ENCODE measurements at places on chromosomes 3 and 15. TPM values are rescaled to one million over a fixed set of nuclear protein-coding genes. Genes with fewer than 3 reads are reported as not detected.
A peak's percentile ranks its signal among the peaks of the same experiment; 100 is the strongest.

ACKR4 gene
- total RNA-seq = not detected

GP5 gene
- total RNA-seq = not detected

CCR4 gene
- total RNA-seq = 0.06 TPM

GREM1 gene
- total RNA-seq = 0.11 TPM

DZIP3 gene
- 17.1 TPM for total RNA-seq

CCDC54 gene
- not detected for total RNA-seq

SMAD3 gene
- total RNA-seq = 8.6 TPM

TRIP4 gene
- 7.1 TPM for total RNA-seq

CCR3 gene
- total RNA-seq = not detected

DNA sequence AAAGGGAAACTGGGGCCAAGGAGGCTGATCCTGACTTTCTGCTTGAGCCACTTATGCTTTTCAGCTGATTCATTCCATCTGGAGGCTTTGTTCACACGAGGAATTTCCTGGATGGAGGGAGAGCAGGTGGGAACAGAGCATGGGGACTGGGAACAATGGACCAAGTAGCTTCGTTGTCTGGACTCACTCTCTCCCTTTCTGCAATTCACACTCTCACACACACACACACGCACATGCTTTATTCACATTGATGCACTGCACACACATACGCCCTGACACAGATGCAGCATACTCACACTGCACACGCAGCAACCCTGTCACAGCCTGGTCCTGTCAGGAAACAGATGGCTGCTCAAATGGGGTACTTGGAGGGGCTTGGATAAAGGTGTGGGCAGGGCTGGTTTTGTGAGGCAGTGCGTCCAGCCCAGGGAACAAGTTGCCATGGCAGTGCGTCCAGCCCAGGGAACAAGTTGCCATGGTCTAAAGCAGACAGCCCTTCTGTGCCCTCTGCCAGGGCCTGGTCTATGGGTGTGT lies 19.8 kb upstream of the CHCHD6 start:
- peaks cover 5% of the 10 kb centered on the region for H3K27me3 ChIP-seq
- no peak for DNase-seq
- no peak overlapping the region for H3K4me3 ChIP-seq
- peaks cover 9% of the 10 kb centered on the region for H3K4me1 ChIP-seq
- no peaks in the 10 kb centered on the region for H3K36me3 ChIP-seq

GRCh38 chr3:47485812-47486211 lies 10.1 kb upstream of the SCAP start:
- H3K27ac ChIP-seq = no peak overlapping the region
- 0 out of 3 replicates have a peak, but pooled peaks cover 2% of the 10 kb centered on the region for H3K36me3 ChIP-seq
- no peak overlapping the region for H3K4me3 ChIP-seq
- no peaks in the 10 kb centered on the region for H3K4me1 ChIP-seq
- no peaks in the 10 kb centered on the region for H3K27me3 ChIP-seq

DNA sequence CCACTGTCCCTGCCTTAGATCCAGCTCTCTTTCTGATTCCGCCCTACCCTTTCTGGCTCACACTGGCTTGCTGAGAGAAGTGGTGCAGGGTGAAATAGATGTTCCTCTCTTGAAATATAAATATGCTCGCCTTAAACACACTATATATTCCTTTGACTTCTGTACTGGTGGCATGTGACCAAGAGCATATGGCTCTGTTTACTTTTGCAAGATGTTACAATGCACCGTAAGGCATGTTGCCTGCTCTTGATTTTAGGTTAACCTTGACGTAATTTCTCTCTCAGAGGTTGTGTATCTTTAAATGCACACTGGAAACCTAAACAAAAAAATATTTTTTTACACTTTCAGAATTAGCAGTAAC lies 749 bp downstream of the RSRC1 start:
- H3K27ac ChIP-seq = peak overlapping the region; percentile 95
- no peaks in the 10 kb centered on the region for H3K36me3 ChIP-seq
- peak overlapping the region; percentile 97 for H3K4me3 ChIP-seq
- peaks cover 31% of the 10 kb centered on the region for H3K27me3 ChIP-seq
- H3K4me1 ChIP-seq = peaks cover 47% of the 10 kb centered on the region
- DNase-seq = no peak

GRCh38 chr3:156605686-156606605 lies 51.0 kb upstream of the SSR3 start:
- H3K27ac ChIP-seq = no peak overlapping the region
- no peaks in the 10 kb centered on the region for H3K27me3 ChIP-seq
- H3K36me3 ChIP-seq = no peaks in the 10 kb centered on the region
- H3K4me3 ChIP-seq = peak overlapping the region; percentile 45
- peaks cover 20% of the 10 kb centered on the region for H3K4me1 ChIP-seq

DNA sequence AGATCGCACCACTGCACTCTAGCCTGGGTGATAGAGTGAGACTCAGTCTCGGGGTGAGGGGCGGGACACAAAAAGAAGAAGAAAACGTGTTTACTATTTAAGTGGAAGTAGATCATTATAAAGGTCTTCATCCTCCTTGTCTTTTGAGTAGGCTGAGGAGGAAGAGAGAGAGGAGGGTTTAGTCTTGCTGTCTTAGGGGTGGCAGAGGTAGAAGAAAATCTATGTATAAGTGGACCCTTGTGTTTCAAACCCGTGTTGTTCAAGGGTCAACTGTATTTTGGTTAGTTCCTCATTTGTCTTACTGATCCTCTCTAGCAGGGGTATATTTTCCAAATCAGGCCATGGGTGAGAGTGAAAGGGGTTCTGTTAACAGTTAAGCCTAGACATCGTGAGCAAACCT lies 40.1 kb downstream of the TRIM71 start:
- DNase-seq = no peak
- H3K4me3 ChIP-seq = no peak overlapping the region
- peaks cover 100% of the 10 kb centered on the region for H3K4me1 ChIP-seq
- H3K27ac ChIP-seq = peak overlapping the region; percentile 76
- no peaks in the 10 kb centered on the region for H3K27me3 ChIP-seq

DNA sequence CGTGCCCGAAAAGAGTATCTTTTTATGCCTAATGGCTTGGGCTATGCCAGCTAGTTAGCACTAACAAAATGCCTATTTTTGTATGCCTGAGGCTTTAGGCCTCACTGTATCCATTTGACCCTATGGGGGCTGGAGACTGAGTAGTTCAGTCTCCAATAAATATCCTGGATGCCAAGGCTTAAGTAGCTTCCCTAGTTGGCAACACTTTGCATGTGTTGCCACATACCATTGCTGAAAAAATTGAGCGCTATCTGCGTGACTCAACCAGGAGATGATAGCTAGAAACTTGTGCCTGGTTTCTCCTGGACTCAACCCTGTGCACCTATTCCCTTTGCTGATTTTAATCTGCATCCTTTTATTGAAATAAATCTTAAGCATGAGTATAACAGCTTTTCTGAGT lies 58.4 kb upstream of the ATP2C1 start:
- no peaks in the 10 kb centered on the region for H3K27me3 ChIP-seq
- H3K27ac ChIP-seq = no peak overlapping the region
- no peaks in the 10 kb centered on the region for H3K4me1 ChIP-seq
- DNase-seq = no peak

DNA sequence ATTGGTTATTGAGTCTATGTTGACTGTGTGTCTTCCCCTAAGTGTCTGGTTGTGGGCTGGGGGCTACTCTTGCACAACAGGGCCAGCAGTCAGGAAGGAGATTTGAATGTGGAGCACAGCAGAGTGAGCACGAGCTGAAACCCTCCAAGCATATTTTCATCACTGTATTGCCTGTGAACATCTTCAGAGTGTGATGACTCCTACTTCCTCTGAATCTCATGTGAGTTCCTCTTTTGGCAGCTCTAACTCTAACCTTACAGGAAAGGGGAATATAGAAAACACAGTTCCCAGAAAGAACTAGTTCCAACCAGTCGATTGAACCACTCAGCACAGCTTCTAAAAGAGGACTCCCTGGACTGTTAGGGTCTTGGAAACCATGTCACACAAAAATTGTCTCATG lies 211.6 kb downstream of the RAP2B start:
- DNase-seq = no peak
- no peak overlapping the region for H3K4me3 ChIP-seq
- no peaks in the 10 kb centered on the region for H3K27me3 ChIP-seq
- H3K4me1 ChIP-seq = no peaks in the 10 kb centered on the region

GRCh38 chr3:191197761-191198306 lies 1.2 kb upstream of the OSTN start:
- no peak for DNase-seq
- no peaks in the 10 kb centered on the region for H3K36me3 ChIP-seq
- H3K27me3 ChIP-seq = no peaks in the 10 kb centered on the region
- no peaks in the 10 kb centered on the region for H3K4me1 ChIP-seq

DNA sequence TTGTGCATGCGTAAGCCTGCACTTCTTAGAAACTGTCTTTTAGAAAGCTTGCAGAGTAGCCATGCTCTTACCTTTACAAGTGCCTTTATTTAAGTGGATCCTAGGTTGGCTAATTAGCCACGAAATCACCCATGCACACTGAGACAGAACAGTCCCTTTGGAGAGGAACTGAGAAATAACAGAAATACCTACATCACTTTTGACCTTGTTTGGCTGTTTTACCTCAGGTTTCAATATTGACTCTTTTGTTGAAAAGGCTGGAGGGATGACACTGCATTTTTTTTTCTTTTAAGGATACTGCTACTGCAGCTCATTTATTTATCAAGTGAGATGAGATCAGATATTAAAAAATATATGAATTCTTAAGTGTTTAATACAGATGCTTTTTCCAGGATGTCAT lies 155.6 kb upstream of the GOLIM4 start:
- peaks cover 18% of the 10 kb centered on the region for H3K4me1 ChIP-seq
- H3K27ac ChIP-seq = no peak overlapping the region
- no peak overlapping the region for H3K4me3 ChIP-seq
- DNase-seq = peak; percentile 5
- peaks cover 24% of the 10 kb centered on the region for H3K27me3 ChIP-seq

DNA sequence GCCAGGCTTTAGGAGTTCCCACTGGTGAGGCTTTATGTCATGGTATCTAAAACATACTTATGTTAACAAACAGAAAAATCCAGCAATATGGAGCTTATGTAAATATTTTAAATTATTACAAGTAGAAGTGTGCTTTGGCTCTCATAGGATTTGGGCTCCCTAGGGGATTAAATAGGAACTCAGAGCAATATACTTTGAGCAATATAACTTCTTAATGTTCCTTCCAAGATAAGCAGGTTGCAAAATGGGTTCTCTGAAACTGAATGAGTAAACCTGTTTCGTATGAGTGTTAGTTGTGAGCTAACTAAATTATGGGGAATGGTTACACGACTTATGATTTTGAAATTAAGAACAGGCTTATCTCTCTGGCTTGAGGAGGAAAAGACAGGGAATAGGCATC lies 366.1 kb upstream of the ZNF385D start:
- no peak overlapping the region for H3K27ac ChIP-seq
- no peak overlapping the region for H3K4me3 ChIP-seq
- H3K27me3 ChIP-seq = no peaks in the 10 kb centered on the region
- peaks cover 23% of the 10 kb centered on the region for H3K4me1 ChIP-seq
- H3K36me3 ChIP-seq = no peaks in the 10 kb centered on the region

DNA sequence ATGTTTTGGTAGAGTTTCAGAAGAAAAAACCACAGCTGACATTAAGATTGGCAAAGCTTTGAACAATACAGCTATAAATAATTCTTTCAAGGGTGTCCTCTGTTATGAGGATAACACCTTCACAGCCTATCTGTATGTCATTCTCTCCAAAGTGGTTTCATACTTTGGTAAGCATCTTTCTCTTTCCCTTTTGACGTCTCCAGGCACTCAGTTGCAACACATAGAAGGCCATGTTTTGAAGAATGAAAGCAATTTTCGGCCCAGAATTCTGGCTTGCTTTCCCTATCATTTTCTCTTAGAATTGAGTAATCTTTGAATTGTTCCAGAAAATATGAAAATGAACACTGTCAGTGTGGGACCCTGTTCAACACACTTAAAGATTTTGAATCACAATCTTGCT lies 200.0 kb upstream of the CBLB start:
- no peaks in the 10 kb centered on the region for H3K4me1 ChIP-seq
- no peak overlapping the region for H3K4me3 ChIP-seq

GRCh38 chr3:72462595-72463011 lies 385.6 kb downstream of the SHQ1 start:
- peaks cover 4% of the 10 kb centered on the region for H3K27me3 ChIP-seq
- no peaks in the 10 kb centered on the region for H3K36me3 ChIP-seq
- peaks cover 31% of the 10 kb centered on the region for H3K4me1 ChIP-seq
- DNase-seq = peak; percentile 77
- H3K27ac ChIP-seq = no peak overlapping the region
- no peak overlapping the region for H3K4me3 ChIP-seq

DNA sequence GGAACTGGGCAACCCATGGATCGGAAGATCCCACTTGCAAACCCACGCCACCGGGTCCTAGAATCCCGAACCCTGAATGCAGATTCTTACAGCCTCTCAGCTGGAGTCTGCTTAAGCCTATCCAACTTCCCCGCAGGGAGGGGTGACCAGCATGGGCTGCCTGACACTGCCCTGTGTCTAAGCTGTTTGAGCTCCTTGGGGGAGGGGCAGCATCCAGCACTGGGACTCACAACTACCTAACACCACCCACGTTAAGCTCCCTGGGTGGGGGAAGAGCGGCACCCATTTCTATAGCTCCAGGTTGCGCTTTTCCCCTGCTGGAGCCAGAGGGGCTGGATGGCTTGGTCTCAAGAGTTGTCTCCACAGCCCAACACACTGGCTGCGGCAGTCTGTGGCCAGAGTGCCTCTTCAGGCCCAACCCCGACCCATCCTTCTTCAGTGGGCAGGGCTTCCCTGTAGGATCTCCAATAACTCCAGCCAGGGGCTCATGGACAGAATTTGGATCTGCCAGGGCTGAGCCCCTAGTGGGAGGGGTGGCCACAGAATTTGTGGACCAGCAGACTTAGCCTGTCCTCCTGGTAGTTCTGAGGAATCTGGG lies 649.2 kb downstream of the TUSC7 start:
- H3K27me3 ChIP-seq = no peaks in the 10 kb centered on the region
- DNase-seq = no peak
- H3K4me1 ChIP-seq = no peaks in the 10 kb centered on the region
- H3K27ac ChIP-seq = no peak overlapping the region
- no peaks in the 10 kb centered on the region for H3K36me3 ChIP-seq

DNA sequence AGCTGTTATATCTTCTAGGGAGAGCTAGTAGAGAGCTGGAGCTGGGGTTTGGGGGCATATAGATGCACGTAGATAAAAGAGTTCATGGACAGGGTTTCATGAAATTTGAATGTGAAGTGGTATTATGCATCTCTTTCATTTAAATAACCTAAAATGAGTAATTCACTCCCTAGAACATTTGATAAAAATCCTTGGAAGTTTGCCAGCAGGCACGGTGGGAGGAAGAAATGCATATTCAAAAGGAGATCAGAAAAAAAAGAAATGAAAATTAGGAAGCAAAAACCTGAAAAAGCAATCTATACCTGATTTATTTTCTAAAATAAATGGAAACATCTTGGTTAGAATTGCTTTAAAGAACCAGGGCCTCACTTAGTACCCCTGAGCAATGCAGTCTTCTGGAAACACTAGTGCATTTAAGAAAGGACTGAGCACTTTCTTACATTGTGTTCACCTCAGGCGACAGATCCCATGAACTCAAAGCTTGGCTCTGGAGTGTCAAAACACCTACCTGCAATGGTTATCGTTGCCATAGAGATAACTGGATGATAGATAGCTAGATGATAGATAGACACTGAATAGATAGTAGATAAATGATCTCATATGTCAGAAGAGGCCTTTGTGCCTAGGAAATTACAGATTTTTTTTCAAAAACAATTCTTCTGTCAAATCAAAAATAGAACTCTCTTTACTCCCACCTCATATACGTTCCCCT lies 458.6 kb upstream of the THRB start:
- no peak overlapping the region for H3K27ac ChIP-seq
- no peaks in the 10 kb centered on the region for H3K27me3 ChIP-seq
- no peaks in the 10 kb centered on the region for H3K4me1 ChIP-seq
- no peaks in the 10 kb centered on the region for H3K36me3 ChIP-seq

GRCh38 chr3:197516517-197516889 lies 39.3 kb downstream of the BDH1 start:
- no peak overlapping the region for H3K4me3 ChIP-seq
- peak overlapping the region; percentile 40 for H3K27ac ChIP-seq
- no peaks in the 10 kb centered on the region for H3K27me3 ChIP-seq

GRCh38 chr3:120449701-120450599 lies 842 bp downstream of the FSTL1 start:
- DNase-seq = no peak
- H3K27ac ChIP-seq = no peak overlapping the region
- H3K4me3 ChIP-seq = peak overlapping the region; percentile 62
- H3K4me1 ChIP-seq = 0 out of 2 replicates have a peak, but pooled peaks cover 7% of the 10 kb centered on the region
